ENCODE measurements at places on chromosomes 1 and 21. TPM values are rescaled to one million over a fixed set of nuclear protein-coding genes. Genes with fewer than 3 reads are reported as not detected.

DNA sequence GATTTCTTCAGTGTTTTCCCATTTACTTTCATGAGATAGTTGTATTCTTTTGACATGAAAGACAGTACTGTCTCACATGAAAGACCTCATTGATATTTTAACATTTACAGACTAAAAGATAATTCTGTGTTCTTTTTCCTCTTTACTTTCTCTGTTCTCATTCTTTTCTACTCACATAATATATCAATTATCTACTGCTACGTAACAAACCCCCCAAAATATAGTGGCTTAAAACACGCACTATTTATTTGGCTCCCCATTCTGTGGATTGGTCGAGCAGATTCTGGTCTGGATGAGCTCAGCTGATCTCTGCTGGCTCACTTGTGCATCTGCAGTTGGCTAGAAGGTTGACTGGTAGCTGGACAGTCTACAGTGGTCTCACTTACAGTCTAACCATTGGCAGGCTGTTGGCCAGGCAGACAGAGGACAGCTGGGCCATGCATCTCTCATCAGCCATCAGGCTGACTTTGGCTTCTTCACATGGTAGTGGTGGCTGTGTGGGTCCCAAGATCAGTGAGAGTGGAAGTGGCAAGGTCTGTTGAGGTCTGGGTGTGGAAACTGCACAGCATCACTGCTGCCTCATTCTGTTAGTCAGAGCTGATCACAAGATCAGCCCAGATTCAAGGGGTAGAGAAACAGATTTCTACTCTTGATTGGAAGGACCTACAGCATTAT lies 63.2 kb downstream of the MPZL1 start:
- H3K4me3 ChIP-seq = no peak overlapping the region
- H3K4me1 ChIP-seq = no peaks in the 10 kb centered on the region
- DNase-seq = no peak
- H3K27me3 ChIP-seq = no peaks in the 10 kb centered on the region

RPTN gene
- total RNA-seq = not detected

DNA sequence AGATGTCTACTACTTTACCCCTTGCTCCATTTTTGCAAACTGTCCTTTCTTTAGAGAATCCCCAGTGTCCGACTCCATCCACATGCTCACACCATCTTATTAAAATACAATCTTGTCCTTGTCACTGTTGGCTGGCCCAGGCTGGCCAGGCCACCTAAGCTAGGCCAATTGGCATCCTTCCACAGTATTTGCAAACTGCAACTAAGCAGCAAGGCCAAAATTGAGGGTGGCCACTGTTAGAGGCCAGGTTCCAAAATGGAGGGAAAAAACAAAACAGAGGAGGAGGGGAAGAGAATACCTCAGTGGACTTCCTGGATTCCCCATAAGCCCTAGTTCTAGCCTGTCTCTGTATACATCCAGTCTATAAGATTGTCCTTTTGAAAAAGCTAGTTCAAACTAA lies 4.3 kb downstream of the FAM89A start:
- H3K36me3 ChIP-seq = no peaks in the 10 kb centered on the region
- DNase-seq = no peak
- no peak overlapping the region for H3K4me3 ChIP-seq
- no peak overlapping the region for H3K27ac ChIP-seq
- no peaks in the 10 kb centered on the region for H3K4me1 ChIP-seq

DNA sequence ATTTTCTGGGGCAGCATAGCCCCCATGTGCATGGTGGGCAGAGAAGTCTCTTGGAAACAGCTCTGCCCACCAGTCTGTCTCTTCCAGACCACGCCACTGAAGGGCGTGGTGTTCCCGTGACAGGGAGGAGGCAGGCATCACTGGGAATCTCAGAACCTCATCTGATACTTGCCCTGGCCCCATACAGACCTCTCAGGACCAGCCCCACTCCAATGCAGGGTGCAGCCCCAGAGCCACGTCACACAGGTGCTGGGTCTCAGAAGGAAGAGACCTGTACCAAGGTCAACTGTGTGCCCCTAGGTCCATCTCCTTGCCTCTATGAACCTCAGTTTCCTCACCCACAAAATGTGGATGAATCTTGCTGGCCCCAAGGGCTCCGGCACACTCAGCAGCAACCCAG lies 7.3 kb downstream of the RAP1GAP start:
- H3K4me3 ChIP-seq = no peak overlapping the region
- H3K27ac ChIP-seq = no peak overlapping the region
- peaks cover 15% of the 10 kb centered on the region for H3K27me3 ChIP-seq
- no peaks in the 10 kb centered on the region for H3K36me3 ChIP-seq

Measured in GM23338 (cell line).